AML-193 (cell line): ENCODE measurements at places on chromosomes 16 and 17.
A peak's percentile ranks its signal among the peaks of the same experiment; 100 is the strongest.

DNA sequence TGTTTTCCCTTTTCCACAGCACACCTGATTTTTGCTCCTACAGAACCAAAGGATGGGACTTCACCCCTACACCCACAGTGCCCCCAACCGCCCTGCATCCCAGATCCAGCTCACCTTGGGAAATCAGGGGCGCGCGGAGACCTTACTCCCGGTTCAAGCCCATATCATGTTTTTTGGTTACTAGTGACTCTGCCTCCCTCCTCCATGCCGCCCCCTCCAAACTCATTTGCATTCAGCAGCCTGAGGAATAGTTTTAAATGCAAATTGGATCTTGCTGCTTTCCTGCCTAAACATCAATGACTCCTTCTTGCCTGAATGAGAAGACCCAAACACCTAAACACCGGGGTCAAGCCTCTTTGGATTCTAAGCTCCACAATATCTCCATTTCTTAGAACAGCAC lies 331.8 kb downstream of the TMEM114 start:
- DNase-seq, result no peak

DNA sequence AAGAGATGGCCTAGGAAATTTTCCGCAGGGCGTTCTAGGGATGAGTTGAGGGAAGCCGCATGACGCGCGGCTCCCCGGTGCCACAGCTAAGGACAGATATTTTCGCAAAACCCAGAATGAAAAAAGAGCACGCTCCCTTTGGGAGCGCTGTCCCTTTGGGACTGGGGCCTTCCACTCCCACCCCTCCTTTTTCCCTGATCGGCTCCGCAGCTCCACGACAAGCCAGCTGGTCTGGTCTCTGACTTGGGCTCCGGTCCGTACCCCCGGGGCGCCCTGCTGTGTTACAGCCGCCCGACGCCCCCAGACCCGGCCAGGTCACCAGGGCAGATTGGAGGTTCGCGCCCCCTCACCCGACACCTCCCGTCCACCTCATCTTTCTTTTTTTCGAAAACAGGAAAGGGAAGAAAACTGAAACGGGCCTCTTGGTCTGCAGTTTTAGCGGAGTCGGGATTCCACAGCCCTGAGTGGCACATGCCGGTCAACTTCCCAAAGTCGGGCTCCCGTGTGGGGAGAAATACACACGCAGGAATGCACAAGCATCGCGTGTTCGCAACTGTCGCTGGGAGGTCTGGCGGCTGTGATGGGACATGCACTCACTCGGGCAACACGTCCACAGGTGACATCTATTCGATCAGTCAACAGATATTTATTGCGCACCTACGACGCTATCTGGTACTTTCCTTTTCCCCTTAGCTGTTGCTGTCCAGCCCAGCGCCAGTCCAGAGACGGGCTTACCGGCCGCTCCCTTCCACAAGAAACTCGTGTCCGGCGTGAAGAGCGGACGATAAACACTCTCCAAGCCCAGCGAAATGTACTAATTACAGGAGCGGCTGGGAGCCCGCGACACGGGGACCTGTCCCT lies 3.9 kb upstream of the SOX9 start:
- DNase-seq, result no peak

- no peak for DNase-seq
These were observed 1.7 kb downstream of the CRAMP1 start for GRCh38 chr16:1613728-1614455.

DNA sequence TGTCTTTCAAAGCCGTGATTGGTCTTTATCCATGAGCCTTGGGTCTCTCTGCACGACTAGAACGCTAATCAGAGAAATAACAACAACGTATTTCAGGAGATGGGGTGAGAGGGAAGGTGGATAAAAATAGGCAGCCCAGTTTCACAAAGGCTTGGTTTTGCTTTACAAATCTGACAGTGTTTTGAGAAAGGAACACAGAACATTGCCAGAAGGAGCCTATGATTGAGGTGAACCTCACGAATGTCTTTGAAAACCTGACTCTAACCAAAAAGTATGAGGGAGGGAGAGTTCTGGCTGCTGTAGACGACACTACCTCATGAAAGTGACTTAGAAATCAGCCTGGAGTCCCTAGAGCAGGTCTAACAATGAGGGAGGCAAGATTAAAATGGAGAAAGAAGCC lies 38.0 kb upstream of the NOL11 start:
- no peak for DNase-seq

DNA sequence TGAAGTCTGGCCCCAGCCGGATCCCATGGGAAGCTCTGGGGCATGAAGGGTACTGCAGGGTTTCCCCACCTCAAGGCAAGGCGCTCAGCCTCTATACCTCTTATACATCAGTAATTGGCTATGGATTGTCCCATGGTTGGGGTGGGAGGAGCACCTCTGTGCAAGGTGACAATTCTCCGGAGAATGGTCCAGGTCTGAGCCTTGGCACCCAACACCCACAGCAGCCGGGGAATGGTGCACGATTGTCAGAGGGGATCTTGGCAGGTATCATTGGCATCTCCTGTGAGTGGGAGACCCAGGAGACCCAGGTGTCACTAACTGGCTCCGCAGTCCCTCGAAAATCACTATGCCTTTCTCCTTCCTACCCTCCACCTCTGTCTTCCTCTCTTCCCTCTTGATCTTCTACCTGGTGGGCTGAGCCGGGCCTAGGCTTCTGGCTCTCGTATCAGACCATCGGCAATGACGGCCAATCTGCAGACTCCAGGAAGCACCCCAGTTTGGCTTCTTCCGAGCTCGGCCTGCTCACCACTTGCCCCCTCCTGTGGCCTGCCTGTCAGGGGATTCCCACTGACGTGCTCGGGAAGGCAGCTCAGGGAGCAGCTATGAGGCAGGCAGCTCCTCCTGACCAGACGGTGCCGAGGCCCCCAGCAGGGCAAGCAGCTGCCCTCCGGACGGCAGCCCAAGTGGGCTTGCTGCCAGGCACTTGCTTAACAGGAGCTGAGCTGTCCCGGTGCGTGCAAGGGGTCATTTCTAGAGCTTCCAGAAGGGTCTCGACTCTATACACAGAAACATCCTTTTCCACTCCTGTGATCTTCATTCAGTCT lies 10.0 kb upstream of the CALB2 start:
- DNase-seq, result no peak

- no peak for DNase-seq
These were observed 605.4 kb upstream of the KIF2B start for GRCh38 chr17:53217311-53217710.

DNA sequence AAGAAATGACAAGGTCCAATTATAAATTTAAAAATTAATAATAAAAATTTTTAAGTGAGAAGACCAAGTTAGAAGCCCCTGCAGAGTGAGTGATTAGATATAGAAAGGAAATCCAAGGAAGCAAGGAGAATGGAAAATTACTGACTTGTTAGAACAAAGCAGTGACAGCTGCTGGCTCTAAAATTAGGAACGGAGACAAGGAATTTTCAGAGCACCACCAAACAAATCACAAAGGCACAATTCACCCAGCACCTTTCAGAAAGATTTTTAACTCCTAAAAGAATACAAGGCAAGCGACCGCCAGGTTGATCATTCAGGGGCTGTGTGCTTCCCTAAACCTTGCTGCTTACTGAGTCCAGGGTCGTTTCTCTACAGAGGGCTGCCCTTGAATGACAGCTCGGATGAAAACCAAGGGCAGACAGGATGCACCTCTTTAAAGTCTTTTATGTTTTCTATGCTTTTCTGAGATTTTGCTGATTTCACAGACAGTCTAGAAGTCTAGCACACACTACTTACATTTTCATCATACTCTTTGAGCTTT lies 45.4 kb upstream of the GINS3 start:
- DNase-seq, result no peak

- no peak for DNase-seq
These were observed 827.6 kb upstream of the CA10 start for GRCh38 chr17:52986056-52986662.

DNA sequence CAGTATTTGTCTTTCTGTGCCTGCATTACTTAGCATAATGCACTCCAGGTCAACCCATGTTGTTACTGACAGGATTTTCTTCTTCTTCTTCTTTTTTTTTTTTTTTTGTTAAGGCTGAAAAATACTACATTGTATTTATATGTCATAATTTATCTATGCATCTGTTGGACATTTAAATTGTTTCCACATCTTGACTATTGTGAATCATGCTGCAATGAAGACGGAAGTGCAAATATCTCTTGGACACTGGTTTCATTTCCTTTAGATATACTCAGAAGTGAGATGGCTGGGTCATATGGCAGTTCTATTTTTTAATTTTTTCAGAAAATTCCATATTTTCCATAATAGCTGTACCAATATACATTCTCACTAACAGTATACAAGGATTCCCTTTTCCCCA lies 272.7 kb upstream of the PMFBP1 start:
- DNase-seq, result no peak

- DNase-seq, result no peak
These were observed 46.4 kb downstream of the RAB11FIP4 start for GRCh38 chr17:31437720-31438400.

DNA sequence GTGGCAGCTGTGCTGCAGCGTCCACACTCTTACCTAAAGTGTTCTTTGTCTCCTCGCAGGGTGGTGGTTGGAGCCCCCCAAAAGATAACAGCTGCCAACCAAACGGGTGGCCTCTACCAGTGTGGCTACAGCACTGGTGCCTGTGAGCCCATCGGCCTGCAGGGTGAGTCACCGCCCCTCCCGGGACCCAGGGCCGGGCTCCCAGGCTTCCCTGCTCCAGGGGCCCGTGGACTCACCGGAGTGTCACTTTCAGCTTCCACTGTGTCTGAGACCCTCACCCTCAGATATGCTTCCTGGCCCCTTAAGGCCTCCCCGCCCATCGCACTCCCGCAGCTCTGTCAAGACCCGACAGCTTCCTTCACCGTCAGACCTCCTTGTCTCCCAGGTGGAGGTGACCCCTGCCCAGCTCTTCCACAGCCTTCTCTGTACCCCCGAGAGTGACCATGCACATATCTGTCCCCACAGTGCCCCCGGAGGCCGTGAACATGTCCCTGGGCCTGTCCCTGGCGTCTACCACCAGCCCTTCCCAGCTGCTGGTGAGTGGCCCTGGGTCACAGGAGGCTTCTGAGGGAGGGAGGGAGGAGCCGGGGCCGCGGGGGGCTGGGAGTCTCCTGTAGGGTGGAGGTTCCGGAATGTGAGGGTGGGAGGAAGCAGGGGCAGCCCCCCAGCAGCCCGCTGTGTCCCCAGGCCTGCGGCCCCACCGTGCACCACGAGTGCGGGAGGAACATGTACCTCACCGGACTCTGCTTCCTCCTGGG lies 1.8 kb downstream of the ITGAX start:
- no peak for DNase-seq

DNA sequence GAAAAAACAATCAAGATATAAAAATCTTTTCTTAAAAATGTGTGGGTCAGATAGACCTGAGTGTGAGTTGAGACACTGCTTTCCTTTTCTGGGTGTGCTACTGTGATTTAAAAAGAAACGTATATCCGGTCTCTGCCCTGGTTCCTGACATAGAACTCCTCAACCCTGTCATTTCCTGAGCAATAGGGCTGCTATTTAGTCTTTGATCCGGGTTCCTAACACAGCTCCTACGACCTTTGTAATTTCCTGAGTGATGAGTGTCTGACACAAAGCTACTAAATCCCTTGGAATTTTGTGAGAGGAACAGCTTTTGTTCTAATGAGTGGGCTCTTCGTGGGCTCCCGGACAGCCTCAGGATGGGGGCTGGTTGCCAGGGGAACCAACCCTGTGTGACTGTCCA lies 93.9 kb upstream of the FA2H start:
- DNase-seq, result no peak

GRCh38 chr17:64075913-64076312 lies 54.0 kb downstream of the ERN1 start:
- peak; percentile 31 for DNase-seq

DNA sequence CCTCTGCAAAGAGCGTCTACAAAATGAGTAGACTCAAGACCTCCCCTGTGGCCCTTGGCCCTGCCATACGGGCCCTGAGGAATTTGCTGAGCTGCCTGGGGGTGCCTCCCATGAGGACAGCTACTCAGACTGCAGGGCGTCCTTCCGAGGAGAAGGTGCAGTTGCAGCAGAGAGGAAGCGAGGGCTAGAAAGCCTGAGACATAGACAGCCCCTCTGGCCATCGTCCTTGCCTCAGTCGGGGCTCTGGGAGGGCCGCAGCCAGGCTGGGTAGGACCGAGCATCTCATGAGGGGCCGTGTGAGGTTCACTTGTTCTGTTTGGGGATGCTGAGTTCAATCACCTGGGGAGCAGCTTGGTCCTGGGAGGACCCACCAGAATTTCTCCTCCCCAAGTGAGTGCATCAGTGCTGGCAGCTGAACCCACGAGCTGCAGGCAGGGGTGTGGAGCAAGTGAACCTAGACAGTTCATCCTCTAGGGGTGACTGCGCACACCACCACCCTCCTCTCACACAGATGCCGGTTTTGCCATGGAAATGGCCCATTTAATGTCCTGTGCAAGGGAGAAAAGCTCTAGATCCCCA lies 20.3 kb downstream of the RAB11FIP4 start:
- DNase-seq, result no peak

DNA sequence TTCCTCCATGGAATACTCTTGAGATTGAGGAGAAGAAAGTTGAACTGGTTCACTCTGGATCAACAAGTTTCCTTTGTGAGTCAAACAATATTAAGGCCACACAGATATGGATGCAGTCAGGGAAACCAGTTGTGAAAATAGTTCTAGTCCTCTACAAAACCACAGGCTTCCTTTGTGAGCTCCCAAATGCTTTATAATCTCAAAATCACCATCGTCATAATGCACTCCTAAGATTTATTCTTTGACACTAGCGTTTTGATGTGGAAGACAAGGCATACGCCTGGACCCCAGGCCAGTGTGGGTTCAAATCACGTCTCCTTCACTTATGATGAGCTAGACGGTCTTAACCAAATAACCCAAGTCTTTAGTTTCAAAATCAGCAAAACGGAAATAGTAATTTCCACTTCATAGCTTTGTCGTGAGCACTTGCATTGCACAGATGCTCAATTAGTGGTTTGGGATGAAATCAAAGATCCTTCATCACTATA lies 142.6 kb downstream of the STX8 start:
- DNase-seq, result no peak

- DNase-seq, result no peak
These were observed 1.4 kb upstream of the SLFN11 start for GRCh38 chr17:35374766-35375344.

DNA sequence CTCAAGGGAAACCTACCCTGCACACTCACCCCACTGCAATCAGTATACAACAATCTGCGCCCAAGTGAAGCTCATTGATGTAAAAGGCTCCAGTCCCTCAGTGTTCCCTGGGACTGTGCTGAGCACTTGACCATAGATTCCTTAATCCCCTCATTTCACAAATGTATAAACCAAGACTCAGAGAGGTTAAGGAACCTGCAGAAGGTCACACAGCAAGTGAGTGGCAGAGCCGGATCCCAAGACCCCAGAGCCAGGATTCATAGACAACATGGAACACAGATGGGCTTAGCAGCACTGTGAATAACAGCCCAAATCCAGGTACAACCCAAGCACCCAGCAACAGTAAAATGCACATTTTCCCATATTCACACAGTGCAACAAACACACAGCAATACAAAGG lies 225.7 kb downstream of the C16orf78 start:
- no peak for DNase-seq
